Esophagus squamous epithelium (tissue), 5 donors: ENCODE measurements at places on chromosomes 5 and 9.

DNA sequence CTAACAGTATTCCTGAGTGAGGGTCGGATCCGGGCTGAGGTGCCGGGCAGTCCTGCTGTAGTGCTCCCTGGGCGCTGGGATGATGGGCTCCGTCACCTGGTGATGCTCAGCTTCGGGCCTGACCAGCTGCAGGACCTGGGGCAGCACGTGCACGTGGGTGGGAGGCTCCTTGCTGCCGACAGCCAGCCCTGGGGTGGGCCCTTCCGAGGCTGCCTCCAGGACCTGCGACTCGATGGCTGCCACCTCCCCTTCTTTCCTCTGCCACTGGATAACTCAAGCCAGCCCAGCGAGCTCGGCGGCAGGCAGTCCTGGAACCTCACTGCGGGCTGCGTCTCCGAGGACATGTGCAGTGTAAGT lies 15.2 kb downstream of the CRB2 start:
- DNase-seq, result no peak

- DNase-seq, result no peak
These were observed 18.8 kb upstream of the FANCC start for GRCh38 chr9:95336281-95336680.

DNA sequence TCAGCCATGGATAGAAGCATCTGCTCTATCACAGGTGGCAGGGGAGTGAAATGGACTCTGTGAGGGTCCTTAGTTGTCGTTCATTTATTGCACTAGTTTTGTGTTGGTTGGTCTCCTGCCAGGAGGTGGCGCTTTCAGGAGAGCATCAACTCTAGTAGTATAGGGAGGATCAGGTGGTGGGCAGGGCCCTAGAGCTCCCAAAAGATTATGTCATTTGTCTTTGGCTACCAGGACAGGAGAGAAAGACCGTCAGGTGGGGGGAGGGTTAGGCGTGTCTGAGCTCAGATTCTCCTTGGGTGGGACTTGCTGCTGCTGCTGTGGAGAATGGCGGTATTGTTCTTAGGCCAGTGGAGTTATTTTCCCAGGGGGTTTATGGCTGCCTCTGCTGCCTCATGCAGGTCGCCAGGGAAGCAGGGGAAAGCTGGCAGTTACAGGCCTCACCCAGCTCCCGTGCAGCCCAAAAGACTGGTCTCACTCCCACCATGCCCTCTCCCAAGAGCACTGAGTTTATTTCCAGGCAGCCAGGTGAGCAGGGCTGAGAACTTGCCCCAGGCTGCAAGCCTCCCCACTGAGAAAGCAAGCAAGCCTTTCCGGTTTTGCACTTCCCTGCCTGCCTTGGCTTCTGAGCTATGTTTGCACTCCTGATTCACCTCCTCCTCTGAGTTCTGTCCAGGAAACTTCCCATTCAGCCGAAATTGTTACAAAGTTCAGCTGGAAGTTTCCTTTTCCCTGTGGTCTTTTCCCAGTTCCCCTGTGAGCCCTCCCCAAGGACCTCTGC lies 317.3 kb downstream of the TAF11L14 start:
- no peak for DNase-seq

DNA sequence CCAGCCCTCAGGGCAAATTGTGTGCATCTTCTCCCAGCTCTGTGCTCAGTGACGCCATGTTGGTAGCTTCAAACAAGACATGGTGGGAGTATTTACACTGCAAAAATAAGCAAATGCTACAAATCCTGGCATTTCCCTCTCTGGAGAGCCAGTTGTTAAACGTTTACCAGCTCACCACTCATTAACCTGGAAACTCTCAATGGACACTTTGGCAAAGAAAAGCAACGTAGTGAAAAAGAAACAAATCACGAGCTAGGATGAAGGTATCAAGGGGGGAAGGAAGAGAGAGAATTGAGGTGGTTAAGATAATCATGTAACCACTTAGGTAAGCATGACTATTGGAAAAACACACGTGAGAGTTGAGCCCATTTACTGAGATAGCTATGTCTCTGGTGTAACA lies 72.5 kb downstream of the MRPS30 start:
- no peak for DNase-seq

DNA sequence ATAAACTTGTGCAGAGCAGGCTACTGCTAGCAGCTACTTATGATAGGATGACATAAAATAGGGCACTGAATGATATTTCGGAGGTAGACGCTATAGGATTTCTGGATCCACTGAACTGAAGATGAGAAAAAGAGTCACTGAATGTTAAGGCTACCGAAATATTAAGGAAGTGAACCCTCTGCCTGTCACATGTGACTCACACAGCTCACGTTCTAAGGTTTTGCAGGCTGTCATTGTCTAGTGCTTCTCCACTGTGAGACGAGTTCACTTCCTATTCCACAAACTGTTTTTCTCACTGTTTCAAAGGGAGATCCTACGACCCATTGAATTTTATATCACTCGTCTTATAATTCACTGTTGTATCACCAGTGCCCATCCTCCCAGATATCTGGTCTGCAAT lies 100.8 kb downstream of the CTNND2 start:
- no peak for DNase-seq

DNA sequence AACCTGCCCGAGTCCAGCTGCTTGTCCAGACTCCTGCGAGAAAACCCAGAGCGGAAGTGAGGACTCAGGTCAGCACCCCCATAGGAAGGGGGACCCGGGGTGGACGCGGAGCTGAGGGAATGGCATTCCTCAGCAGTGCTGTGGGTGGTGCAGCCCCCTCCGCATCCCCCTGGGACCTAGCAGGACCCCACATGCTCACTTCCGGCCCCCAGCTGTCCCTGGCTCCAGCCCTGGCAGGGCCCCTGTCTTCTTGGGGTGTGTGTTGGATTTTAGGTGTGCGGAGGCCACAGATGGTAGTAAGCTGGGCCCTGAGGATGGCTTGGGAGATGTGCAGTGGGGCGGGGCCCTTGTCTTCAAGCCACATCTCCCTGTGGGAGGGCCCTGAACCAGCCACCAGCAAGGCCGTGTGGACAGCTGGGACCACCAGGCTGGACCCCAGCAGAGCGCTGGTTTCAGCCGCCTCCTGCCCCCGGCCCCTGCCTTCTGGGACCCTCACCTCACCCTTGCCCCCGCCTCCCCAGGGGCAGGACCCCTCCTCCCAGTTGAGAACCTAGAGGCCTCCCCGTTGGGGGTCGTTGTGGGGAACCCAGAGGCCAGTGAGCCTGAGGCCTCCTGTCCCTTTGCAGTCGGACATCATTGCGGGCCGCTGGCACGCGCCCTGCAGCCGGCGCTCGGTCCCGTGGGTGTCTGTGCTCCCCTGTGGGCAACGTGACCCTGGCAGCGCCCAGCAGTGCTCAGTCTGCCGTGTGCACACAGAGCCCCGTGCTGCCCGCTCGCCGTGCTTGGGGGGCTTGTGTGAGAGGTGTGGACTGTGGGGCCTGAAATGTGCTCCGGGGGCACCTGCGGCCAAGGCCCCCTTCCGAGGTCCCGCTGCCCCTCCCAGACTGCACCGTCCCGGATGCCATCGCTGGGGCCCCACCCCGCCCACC lies 10.8 kb upstream of the SLC9A3 start:
- DNase-seq, result no peak

- no peak for DNase-seq
These were observed 4.1 kb downstream of the SLC23A1 start for GRCh38 chr5:139378941-139379361.

DNA sequence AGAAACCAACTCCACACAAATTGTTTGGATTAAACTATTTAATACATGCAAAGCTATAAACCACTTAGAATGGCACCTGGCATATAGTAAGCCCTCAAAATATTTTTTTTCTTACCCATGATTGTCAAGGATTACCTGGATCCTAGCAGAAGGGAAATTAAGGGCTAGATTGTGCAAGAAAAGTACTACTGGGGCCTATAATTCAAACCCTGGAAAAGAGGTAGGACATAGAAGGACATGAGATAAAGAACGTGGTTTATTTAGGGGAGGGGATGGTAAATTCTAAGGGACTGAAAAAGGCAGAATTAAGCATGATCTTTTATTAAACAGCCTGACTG lies 14.9 kb upstream of the ARL15 start:
- no peak for DNase-seq

- no peak for DNase-seq
These were observed 16.1 kb downstream of the NIPSNAP3B start for GRCh38 chr9:104779946-104780535.

GRCh38 chr5:11082404-11082945 lies 321.4 kb upstream of the DAP start:
- no peak for DNase-seq

DNA sequence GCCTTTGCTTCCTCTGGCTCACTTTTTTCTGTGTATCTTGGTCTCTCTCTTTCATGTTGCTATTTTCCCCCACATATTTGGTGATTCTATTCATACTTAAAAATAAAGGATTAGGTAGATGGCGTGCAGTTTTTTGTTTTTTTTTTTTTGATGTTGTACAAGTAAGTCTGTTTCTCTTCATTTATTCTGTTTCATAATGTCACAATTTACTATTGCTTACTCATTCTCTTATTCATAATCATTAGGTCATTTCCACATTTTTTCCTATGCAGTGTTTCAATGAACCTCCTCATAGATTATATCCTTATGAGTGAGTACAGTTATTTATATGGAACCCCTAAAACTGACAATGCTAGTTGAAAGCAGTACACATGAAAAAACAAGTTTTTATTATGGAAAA lies 136.3 kb downstream of the APBA1 start:
- DNase-seq, result no peak

- no peak for DNase-seq
These were observed 367.3 kb upstream of the PAPPA start for GRCh38 chr9:115786321-115786720.

GRCh38 chr5:59917121-59917520 lies 23.6 kb upstream of the PDE4D start:
- no peak for DNase-seq

DNA sequence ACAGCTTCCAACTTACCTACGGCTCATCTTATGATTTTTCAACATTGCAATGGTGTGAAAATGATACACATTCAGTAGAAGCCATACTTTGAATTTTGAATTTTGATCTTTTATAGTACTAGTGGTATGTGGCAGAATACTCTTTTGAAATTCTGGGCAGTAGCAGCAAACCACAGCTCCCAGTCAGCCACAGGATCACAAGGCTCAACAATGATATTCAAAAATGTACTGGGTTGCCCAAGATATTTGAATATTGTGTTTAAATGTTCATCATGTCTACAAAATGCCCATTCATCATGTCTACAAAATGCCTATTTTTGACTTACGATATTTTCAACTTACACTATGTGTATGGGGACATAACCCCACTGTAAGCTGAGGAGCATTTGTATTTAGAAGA lies 81.3 kb upstream of the PRR16 start:
- no peak for DNase-seq

DNA sequence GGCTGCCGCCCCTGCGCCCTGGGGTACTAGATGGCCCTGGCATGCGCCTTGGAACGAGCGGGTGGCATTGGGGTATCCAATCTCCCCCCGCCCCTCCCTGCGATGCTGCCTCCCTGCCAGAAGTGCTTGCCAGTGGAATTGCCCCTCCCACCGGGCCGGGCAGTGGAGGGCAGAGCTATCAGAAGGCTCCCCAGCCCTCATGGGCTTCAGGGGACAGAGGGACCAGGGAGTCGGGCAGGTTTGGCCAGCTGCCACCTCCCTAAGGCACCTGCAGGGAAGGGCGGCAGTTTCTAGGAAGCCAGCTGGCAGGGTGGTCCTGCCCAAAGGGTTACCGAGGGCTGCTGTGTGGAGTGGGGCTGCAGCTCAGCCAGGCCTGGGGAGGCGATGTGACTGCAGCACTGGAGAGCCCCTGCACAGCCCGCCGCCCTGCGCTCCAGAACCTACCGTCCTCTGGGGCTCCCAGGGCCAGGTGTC lies 52.8 kb upstream of the EGFL7 start:
- DNase-seq, result no peak

GRCh38 chr5:143016777-143017516 lies 246.8 kb downstream of the ARHGAP26 start:
- DNase-seq, result no peak

DNA sequence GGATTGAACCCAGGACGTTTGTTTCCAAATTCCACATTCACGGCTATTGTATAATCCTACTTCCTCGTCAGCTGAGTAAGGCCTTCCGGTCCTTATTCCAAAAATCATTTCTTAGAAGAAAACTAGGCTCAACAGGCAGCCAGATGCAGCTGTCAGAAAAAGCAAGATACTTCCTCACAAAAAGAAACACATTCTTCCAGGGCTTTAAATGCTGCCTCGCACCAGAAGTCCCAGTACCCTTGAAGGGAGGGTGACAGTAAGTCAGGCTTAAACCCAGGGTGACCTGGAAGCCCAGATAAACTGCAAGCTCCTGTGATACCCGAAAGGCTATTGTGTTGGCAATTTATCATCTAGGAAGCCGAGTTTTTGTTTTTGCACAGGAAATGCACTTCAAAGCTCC lies 414.0 kb downstream of the NFIB start:
- no peak for DNase-seq

DNA sequence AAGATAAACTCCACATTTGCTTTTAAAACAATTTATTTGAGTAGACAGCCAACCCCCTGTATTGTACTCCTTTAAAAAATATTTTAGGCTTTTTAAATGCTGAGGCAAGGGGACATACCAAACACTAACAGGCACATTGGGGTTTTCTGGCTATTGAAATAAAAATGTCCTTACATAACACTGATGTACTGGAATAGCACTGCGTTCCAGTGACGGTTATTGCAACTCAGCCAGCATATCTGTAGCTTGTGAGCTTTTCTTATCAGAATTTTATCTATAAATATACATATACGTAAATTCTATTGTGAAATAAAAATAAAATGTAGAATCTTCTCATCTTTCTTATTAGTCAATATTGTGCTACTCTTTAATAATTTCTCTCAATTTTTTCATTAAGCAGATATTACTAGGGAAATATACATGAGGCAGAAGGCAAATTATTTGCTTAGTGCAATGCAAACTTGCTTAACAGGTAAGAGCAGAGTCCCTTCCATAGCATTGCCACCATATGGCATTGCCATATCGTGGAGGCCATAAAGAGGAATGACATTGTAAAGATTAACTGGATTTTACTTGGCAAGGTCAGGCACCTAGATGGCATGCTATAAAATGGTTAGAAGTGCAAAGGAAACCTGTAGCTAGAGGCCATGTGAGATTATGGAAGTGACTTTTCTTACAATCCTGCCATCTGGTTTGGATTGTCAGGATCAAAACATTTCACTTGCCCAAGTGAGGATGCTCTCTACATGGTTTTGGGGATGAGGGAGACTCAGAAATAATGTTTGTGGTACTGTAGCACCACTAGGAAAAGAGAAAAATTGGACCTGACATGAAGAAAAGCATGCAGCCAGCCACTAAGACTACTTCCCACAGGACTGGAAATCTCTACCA lies 94.8 kb upstream of the CDKN2B start:
- no peak for DNase-seq
